ENCODE measurements at places on chromosomes 11 and 22.

- peak; percentile 3 for DNase-seq
These were observed 111.4 kb upstream of the TBCEL start for GRCh38 chr11:120912504-120912903.

- no peak for DNase-seq
These were observed 1256.7 kb downstream of the LRRC4C start for GRCh38 chr11:40202589-40203270.

DNA sequence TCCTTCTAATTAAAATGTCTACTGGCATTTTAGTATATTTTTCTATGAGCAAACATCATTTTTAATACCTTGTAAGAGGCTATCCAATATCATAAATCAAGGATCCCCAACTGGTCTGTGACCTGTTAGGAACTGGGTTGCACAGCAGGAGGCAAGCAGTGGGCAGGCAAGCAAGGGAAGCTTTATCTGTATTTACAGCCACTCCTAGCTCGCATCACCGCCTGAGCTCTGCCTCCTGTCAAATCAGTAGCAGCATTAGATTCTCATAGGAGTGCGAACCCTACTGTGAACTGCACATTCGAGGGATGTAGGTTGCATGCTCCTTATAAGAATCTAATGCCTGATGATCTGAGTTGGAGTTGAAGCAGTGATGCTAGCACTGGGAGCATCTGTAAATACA lies 70.2 kb upstream of the CREB3L1 start:
- no peak for DNase-seq

- no peak for DNase-seq
These were observed 39.8 kb downstream of the GAB4 start for GRCh38 chr22:16968218-16968595.

GRCh38 chr11:128517451-128518230 lies 69.7 kb downstream of the ETS1 start:
- DNase-seq = peak; percentile 80

DNA sequence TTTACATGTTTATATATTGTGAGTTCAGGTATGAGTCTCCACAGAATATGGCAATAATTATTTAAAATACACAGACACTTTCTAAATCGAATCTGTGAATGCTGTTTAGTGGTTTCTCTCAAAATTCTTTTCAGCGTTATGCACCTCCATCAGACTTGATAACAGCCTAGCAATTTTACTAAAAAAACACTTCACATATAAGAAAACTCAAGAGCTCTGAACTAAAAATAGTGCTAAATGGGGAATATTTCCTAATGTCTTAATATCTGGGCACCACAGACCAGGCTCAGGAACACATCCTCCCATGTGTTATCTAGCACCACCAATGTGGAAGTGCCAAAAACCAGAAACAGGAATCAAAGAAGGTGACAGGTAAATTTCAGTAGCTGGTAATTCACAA lies 47.9 kb downstream of the ARHGAP32 start:
- no peak for DNase-seq

DNA sequence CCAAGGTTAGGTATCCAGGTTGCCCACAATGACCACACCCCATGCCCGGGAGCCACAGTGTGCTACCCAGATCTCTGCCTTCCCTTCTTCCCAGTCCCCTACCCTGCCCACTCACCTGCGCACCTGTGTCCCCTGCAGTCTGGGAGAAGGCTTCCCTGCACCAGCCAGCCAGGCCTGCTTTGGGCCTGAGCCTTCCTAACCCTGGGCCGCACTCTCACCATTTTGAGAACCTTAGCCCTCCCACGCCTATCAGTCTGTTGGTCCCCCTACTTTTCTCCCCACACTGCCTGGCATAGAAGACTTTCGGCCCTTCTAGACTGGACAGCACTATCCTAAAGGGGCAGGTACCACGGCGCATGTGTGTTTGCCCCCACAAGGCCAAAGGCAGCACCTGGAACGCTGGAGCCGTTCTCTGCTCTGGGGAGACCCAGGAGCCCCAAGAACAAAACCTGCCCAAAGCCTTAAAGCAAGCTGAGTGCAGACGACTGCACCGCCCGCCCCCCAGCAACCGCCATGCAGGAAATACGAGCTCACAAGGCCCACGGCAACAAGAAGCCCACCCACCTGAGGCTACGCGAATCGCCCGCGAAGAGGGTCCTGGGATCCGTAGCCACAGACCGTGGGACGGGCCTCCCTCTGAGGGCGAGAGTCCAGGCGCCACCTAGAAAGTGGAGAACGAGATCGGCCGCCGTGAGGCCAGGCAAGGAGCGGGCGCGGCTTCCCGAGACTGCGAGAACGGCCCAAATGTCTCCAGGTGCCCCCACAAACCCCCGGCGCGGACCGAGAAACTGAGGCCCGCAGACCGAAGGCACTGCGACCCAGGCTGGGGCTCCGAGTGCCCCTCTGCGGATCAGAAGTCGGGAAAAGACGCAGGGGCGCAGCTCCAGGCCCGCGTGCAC lies 546 bp downstream of the GNB1L start:
- DNase-seq = no peak

DNA sequence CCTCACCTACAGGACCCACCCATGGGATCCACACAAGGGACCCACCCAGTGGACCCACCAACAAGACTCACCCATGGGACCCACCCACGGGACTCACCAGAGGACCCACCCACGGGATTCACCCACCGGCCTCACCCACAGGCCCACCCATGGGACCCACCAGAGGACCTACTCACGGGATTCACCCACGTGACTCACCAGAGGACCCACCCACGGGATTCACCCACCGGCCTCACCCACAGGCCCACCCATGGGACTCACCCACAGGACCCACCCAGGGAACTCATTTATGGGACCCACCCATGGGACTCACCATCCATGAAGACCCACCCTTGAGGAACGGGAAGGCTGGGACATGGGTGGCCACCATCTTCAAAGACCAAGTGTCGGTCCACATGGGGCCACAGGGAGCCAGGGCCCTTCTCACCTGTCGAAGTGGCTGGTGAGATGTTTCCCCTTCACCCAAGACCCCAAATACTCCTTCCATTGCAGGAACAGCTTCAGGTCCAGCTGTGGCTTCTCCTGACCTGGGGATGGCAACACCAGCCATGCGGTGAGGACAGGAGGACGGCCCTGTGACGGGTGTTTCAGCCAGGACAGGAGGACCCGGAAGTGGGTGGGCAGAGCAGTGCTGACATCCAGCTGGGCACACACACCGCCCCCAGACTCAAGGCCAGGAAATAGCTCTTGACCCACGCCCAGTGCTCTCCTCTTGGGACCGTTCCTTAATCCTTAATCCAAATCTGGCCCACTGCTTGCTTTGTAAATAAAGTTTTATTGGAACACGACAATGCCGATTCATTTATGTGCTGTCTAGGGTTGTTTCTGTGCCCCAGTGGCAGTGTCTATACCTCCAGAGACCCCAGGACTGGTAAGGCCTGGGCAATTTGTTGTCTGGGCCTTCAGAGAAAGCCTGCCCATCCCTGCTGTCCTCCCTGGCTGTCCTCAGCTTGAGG lies 1005.1 kb downstream of the BRD1 start:
- no peak for DNase-seq

DNA sequence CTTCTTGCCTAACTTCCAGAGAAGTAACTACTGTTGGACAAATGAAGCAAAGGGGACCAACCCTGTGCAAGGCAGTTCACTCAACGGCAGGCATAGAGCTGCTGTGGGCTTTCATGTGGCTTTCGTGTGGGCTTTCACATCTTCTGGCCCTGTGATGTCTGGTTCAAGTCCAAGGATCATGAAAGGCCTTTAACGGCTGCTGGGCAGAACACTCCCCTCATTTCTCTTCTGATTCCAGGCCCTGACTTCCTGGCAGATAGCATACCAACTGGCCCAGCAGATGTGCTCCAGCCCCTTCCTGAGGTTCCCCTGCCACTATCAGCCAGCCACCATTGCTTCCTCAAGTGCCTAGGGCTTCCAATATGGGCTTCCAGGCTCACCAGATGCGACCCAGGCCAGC lies 28.7 kb upstream of the CTR9 start:
- no peak for DNase-seq

- no peak for DNase-seq
These were observed 32.0 kb upstream of the RELT start for GRCh38 chr11:73344191-73344607.

DNA sequence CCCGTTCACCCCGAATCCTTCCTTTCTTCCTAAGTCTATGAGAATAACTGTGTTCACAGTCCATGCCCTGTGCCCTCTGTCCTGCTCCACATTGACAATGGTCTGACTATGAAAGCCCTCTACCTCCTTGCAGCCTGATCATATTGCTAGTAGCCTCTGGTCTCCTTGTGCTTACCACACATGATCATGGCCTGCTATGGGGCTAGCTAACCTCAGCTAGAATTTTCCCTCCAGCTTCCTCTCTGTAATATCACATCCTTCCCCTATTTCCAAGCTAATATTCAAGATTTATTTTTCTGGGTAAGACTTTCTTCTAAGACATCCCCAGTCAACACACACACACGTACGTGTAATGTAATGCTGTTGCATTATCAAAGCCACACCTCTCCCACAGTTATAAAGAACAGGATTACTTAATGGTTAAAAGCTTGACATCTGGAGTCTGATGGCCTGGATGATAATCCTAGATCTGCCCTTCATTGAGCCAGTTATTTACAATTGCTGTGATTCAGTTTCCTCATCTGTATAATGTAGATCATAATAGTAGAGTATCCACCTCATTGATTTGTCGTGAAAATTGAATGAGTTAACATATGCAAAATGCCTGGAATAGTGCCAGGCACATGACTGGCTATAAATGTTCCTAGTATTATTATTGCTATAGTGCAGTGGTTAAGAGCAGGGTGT lies 214.4 kb upstream of the BLID start:
- DNase-seq = peak; percentile 5

GRCh38 chr22:39359659-39360195 lies 9.9 kb downstream of the SYNGR1 start:
- no peak for DNase-seq

GRCh38 chr11:62737196-62737595 lies 8.9 kb downstream of the TTC9C start:
- DNase-seq = no peak

- peak; percentile 68 for DNase-seq
These were observed 221.4 kb downstream of the BLID start for GRCh38 chr11:121894581-121894980.

GRCh38 chr11:90757849-90758494 lies 535.1 kb upstream of the CHORDC1 start:
- DNase-seq = no peak

DNA sequence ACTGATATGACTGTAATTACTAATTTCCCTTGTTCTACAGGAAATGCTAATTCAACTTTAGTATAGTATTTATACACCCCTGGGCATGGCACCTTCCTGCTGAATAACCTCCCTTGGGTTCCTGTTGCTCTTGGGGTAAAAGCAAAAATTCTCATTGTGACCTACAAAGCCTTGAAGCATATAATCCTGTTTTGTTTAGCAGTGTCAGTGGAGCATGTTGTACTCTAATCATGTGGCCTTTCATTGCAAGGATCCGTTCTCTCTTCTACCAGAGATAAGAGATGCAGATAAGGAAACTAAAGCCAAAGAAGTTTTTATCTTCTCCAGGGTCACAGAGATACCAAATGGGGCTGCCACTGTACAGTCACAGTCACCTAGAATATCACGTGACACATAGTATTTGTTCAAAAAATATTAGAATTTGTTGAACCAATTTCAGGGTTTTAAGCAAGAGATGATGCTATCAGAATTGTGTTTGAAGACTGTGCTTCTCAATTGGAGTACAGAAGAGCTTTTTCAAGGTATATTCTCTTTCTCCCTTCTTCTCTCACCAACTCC lies 25.1 kb downstream of the CSRP3 start:
- no peak for DNase-seq

- no peak for DNase-seq
These were observed 225.0 kb downstream of the BLID start for GRCh38 chr11:121890946-121891515.

DNA sequence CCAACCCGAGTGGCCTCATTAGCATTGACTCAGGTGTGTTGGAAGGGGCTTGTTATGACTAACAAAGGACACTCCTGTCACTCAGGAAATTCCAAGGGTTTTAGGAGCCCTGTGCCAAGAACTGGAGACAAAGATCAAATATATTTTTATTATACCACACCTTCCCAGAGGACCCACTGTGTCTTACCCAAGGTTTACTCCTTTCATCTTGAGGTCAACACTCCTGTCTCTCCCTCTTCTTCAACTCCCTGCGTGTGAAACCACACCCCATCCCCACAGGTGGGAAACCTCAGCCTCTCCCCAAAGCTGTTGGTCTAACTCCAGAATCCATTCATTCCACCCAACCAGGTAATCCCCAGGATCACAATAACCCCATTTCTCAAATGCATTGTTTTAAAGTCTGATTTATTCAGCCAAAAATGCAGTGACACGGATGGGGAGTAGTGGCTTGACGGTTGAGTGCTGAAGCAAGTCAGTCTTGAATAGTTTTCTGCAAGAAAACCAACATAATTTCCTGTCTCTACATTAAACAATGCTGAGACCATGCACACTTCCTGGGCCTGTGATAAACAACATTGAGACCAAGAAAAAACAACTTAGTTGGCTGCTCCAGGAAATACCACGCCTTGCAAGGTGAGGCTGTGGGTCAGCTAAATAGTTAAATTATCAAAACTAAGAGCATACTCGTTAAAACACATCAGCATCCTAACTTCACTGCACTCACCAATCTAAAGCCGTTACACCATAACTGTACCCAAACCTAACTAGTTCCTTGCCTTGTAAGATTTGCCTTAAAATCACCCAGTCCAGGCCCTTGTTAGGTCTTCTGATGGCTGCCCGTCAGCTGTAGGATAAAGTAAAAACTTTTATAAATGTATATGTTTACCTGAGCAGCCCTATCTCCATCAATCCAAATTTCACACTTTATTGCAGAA lies 38.5 kb upstream of the SPON1 start:
- no peak for DNase-seq

- no peak for DNase-seq
These were observed 1.6 kb downstream of the CPT1A start for GRCh38 chr11:68839911-68840641.

GRCh38 chr11:30342736-30343166 lies 19.8 kb downstream of the ARL14EP start:
- no peak for DNase-seq

GRCh38 chr11:34907934-34908593 lies 8.1 kb downstream of the APIP start:
- DNase-seq = no peak

- no peak for DNase-seq
These were observed 139.6 kb upstream of the TRPC6 start for GRCh38 chr11:101723371-101723770.

DNA sequence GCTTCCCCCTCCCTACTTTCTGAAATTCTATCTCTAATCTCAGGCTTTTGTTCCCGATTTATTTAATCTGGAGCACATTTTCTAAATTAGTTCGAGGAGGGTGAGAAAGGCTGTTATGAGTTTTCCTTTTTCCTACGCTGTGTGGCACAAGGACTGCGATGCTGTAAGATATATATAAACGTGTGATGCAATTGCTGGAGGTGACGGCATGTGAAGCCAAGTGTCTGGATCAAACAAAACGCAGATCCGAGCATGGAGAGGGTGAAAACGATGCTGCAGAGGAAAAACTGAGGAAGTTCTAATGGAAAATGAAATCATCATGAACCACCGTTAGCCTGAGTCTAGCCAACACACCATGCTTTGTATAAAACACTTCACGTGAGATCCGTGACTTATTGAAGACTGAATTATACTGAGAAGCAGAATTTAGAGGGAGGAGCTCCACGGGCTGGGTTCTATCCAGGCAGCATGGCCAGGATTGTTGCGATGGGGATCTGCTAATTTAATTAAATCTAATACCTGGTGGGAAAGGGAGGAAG lies 4.4 kb downstream of the PKNOX2 start:
- no peak for DNase-seq

GRCh38 chr22:28009272-28009827 lies 90.3 kb upstream of the PITPNB start:
- DNase-seq = peak; percentile 88
